ENCODE measurements at places on chromosomes 11 and 22.

- DNase-seq = peak; percentile 11
Measured at GRCh38 chr11:83971063-83971462, 684.9 kb upstream of the CCDC90B start.

- DNase-seq = no peak
Measured at GRCh38 chr22:47299863-47300697, 537.6 kb downstream of the TBC1D22A start.

DNA sequence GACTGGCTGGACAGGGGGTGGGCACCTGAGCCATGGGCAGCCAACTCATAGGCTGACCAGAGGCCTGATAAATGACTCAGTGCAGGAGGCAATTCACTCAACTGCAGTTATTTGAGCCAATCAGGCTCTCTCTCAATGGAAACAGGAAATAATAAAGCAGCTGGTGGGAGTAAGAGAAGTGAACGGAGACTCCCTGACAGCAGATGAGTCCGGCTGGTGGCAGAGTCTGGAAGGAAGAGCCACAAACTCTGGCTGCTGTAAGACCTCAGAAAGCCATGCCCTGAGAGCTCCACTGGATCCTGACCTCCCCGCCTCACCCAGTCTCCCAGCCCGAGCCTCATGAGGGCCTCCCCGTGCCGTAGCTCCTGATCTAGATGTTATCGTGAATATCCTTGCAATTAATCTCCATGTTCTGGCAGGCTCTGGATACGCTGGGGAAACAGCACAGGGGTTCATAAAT, 69.8 kb downstream of the TRIM29 start:
- DNase-seq = no peak

GRCh38 chr11:3087373-3087772, 30.1 kb upstream of the CARS1 start:
- DNase-seq = no peak

DNA sequence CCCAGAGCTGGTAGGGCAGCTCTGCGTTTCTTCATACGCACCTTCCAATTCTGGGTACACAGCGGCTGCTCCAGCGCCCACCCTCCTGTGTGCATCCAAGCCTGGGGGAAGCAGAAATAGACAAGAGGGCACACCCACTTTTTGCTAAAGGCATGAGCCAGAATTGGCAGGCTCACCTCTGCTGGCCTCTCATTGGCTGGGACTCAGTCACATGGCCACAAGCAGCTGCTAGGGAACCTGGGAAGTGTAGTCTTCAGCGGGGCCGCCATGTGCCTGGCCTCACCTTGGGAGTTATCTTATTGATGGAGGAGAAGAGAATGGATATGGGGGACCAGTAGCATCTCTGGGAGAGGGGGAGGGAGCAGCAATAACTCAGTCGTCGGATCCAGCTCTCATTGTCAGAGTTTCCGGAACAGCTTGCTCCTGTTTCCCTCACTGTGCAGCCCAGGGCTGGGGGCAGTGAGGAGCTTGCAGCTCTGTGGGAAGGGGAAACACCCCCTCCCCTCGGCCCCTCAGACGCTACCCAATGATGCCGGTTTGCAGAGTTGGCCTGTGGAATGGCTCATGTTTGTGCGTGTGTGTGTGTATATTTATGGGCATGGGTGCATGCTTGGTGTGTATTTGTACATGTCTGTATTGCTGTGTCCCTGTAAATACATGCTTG, 11.8 kb upstream of the MIEF1 start:
- DNase-seq = no peak

- DNase-seq = no peak
Measured at GRCh38 chr11:2778630-2779498, 79.1 kb upstream of the KCNQ1OT1 start.

GRCh38 chr11:106077609-106078455, at the start of gene AASDHPPT:
AASDHPPT (plus strand) TSS chr11:106077662; CDS start chr11:106077711, 49 bp downstream.
- no peak for DNase-seq

DNA sequence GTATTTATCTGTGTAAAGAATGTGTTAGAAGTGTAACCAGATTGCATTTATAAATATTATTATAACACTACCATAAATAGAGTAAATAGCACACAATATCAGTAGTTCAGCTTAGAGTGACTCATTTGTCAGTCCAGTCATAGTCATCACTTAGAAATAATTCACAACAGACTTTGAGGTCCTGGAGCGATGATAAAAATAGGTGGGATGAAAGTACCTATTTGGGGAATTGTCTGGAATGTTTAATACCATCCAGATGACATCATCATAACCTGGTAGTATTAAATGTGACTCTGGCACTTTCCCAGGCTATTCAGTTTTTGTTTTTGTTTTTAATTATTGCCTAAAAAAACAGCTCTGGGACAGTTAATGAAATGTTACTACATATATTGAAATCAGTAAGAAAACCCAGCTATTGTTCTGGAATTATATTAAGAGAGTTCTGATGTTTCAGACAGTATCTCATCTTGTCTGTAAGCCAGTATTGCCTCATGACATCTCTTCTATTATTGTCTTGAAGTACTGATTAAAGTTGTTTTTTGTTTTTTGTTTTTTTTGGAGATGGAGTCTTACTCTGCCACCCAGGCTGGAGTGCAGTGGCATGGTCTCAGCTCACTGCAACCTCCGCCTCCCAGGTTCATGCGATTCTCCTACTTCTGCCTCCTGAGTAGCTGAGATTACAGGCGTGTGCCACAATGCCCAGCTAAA, 74.8 kb downstream of the SIK2 start:
- no peak for DNase-seq

- DNase-seq = no peak
Measured at GRCh38 chr11:105204636-105205035, 65.1 kb upstream of the CARD18 start.

- no peak for DNase-seq
Measured at GRCh38 chr11:121426476-121427399, 25.4 kb upstream of the SORL1 start.

GRCh38 chr11:47061429-47062178, 115.1 kb downstream of the ARFGAP2 start:
- DNase-seq = no peak

GRCh38 chr11:47778878-47779483, 11.8 kb upstream of the FNBP4 start:
- DNase-seq = no peak

DNA sequence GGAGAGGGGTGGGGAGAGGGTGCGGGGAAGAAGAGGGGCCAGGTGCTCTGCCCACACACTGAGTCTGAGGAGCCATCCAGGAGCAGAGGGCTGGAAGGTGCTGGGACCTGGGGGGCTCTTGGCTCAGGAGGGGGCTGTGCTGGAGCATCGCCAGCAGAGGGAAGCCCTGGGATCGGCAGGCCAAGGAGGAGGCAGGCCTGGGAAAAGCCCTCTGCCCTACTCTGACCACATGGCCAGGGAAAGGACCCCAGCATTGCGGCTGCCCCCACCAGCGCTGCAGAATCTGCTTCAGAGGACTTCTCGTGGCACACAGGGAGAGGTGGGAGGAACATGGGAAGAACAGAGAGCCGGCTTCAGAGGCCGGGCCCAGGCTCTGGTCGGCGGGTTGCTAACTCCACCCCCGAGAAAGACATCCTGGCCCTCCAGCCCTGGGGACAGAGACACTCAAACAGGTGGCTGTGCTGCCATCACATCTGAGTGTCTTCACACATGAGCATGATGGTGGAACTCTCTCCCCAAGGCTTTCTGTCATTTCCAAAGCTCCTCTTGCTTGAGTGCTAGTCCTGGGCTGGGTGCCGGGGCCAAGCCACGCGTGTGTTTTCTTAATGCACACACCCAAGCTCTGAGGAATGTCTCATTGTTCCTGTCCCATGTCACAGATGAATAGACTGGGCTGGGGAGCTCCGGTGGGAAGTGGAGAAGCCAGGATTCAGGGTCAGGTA, 1378.0 kb downstream of the BRD1 start:
- no peak for DNase-seq

DNA sequence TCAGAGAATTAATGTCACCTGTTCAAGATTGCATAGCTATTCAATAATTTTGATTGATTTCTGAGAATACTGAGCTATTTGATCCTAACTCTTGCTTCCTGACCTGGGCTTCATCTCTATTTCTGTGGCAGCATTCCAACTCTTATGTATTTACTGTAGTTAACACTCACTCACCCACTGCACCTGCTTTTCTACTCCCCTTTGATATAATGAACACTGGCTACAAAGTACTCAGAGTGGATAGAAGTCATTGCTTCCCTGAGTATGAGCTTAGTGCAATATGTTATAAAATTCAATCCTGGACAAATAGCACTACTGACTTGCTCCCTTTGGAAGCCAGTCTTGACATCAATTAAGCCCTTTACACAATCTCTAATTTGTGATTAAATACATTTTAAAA, 117.2 kb downstream of the APIP start:
- DNase-seq = no peak

- no peak for DNase-seq
Measured at GRCh38 chr11:77436506-77436905, 37.4 kb downstream of the PAK1 start.

GRCh38 chr22:24331468-24332440, 61.1 kb downstream of the SPECC1L start:
- DNase-seq = no peak

GRCh38 chr11:48127521-48128183, 89.0 kb upstream of the OR4B1 start:
- DNase-seq = no peak

DNA sequence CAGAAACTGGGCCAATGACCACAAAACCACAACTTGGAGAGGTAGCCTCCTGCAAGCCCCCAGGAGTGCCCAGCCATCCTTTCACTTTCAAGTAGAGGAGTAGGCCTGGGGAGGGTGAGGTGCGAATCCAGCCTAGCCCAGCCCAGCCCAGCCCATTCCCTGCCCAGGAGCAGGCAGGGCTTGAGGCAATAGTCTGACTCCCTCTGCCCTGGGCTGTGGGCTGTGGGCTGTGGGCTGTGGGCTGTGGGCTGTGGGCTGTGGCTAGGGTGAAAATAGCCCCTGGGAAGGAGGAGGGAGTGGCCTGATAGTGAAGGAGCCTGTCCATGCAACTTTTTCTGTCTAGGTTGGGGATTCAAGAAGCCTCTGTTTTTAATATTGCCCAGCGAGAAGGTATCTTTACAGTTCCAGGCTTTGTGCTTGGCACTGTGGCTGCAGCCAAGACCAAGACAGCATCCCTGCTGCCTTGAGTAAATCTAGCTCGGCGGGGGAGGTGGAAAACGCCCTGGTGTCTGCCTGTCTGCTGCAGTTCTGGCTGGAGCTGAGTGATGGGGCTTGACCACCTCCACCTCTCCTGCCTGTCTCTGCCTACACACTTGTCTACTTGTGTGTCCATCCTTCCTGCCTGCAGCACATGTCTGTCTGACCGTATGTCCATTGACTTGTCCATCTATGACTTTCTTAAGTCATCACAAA, 40.7 kb downstream of the LMO1 start:
- DNase-seq = no peak

DNA sequence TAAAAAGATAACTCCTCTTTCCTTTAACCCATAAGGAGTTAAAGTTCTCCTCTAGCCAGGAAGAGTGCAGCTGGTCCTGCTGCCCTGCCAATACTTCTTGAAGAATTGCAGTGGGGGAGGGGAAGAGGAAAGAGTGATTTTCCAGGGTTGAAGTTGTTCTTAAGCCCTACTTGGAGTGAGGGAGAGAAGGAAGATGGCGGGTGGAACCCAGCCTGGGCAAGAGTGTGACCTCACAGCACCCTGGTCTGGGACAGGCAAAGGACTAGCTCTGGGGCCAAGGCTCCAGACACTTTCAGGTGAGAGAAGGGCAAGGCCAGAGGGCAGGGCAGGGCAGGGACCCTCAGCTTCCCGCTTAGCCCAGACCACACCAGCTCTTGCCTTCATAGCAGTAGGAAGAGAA, 6.6 kb downstream of the TNKS1BP1 start:
- DNase-seq = no peak

- no peak for DNase-seq
Measured at GRCh38 chr22:48979482-48979881, 848.2 kb downstream of the BRD1 start.

GRCh38 chr22:30667107-30667493, 575 bp downstream of the DUSP18 start:
- no peak for DNase-seq

- no peak for DNase-seq
Measured at GRCh38 chr11:2194877-2195755, 23.5 kb upstream of the TH start.

DNA sequence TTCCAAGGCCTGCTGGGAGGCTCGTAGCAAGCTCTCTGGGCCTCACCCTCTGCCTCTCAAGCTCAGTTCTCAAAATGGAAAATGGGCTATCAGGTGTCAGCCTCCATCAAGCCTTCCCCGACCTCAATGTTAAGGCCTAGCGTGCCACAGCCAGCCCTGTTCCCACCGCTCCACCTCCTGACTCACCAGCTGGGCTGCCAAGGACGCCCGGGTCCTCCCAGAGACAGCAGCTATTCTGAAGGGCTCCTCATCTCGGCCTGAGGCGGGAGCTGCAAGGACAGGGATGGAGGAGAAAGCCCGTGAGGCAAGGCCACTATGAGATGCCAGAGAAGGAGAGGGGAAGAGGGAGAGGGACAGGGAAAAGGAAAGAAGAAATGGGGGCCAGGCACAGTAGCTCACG, 19.9 kb downstream of the ARAP1 start:
- DNase-seq = no peak

DNA sequence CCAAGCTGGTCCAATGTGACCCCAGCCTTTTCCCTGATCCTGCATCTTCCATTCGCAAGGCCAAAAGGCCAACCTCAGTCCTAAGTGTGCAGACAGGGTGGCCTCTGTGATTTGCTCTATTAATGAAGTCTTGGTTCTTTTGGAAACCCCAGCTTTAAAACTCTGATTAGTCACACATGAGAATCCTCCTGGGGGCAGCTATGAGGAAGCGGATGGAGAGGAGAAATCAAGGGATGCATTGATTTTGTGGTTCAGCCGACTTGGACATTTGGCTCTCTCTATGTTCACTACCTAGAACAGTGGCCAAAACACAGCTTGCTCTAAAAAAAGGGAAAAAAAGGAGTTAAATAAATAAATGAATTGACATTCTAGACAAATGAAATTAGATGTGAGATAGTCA, 98.6 kb upstream of the USP47 start:
- no peak for DNase-seq

DNA sequence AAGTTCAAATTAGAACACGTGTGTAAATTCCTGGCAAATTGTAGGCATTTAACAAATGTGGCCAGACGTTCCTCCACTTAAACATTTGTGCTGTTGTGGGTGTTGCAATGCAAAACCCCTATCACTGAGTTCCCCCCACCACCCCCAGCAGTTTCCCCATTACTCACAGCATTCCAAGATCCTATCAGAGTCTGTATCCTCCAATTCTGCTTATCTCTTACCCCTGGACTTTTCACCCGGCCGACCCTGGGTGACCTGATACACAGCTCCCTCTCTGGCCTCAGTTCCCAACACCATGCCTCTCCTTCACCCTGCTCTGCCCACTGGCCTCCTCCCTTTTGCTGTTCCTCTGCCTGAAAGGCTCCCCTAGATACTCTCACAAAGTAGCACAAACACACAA, 31.4 kb upstream of the AQP11 start:
- DNase-seq = no peak
